Suppressor macrophage treated with lipopolysaccharide for 4 hours (primary cell): ENCODE measurements at places on chromosomes 3 and 15.
A peak's percentile ranks its signal among the peaks of the same experiment; 100 is the strongest.

- DNase-seq = no peak
These were observed 35.5 kb downstream of the UBE2E2 start for GRCh38 chr3:23238578-23238977.

DNA sequence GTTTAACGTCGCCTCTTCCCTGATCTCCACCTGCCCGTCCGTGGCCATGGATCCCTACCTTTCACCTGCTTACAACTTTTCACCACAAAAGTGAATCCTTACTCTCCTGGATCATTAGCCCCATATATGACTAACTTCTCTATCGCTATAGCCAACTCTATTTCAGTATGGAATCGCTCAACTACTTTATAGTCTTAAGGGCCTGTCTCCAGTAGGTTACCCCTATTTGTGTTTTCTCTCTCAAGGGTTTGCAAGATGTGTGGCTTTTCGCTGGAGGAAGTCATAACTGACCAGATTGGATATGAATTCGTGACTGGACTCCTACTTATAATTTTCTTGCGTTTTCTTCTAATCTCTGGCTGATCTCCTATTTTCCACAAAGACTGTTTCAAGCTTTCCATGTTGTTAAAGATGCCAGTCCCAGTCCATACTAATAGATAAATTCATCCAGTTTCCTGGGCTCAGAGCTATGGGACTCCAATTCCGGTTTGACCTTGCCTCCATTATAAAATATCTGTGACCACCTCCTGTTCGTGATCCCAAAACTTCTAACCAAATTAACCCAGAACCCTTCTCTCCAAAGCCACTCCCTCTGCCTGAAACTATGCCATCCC lies 1.3 kb upstream of the STAG1 start:
- DNase-seq = peak; percentile 12

DNA sequence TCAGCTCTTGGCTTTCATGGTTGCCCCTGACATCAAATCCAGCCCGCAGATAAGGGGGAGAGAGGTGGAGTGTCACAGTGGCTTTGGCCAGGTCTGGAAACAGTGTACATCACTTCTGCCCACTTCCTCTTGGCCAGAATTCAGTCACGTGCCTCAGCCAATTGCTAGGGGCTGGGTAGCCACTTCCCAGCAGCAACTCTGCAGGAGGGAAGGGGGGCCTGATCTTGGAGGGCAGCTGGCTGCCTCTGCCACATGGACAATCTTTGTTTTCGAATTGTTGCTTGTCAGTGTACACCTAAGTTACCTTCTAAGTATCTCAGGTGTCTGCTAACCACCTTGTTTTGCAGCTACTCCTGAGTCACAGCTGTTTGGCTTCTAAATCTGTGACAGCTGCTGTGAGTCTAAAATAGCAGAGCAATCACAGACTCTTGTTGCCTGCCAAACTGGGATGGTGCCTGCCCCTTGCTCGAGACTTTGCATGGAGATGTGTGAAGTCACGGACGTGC lies 41.0 kb upstream of the LIMD1 start:
- peak; percentile 56 for DNase-seq

DNA sequence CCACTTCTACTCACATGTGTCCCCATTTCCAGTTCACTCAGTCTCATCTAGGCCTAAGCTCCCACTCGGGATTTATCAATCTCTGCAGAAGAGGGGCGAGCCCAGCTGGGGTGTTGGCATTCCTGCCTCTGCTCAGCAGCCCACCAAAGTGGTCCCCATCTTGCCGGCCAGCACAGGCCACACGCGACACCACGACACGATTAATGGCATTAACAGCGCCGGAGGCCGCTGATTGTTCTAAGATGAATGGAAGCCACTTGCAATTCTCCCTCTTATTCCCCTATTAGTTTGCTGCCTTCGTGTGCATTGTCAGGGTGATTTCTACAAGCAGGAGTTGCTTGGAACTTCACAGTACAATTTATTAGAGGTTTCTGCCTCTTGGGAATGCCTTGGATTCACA lies 477.3 kb downstream of the SHQ1 start:
- no peak for DNase-seq

DNA sequence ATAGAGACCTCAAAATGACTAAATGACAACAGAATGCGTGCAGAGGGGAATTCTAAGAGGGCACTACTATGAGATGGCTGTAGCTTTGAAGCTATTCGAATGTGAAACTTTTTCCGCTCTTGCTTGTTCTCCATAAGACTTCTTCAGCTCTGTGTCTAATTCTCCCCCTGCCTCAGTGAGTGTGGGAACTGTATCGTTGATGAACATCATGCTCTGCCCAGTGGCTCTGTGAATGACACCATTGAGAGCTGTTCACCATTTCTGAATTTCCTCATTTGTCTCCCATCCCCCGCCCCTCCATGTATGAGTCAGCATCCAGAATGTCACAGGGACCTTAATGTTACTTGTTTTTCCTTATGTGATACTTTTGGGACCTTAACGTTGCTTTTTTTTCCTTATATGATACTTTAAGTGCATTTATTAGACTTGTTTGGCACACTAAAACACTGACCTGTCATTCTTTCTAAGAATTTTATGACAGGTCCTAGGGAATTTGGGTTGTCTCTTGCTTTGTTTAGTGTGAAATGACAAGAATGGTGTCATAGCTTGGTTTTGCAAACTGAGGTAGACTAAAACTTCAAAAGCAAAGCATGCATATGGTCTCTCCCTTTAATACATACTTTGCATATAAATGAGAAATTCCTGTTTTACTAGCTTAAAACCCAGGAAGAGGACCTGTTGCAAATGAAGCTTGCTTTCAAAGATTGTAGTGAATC lies 99.6 kb downstream of the FNDC3B start:
- DNase-seq = peak; percentile 94

GRCh38 chr3:160124224-160124623 lies 101.0 kb upstream of the C3orf80 start:
- no peak for DNase-seq

GRCh38 chr3:13023971-13024764 lies 49.1 kb downstream of the IQSEC1 start:
- no peak for DNase-seq

DNA sequence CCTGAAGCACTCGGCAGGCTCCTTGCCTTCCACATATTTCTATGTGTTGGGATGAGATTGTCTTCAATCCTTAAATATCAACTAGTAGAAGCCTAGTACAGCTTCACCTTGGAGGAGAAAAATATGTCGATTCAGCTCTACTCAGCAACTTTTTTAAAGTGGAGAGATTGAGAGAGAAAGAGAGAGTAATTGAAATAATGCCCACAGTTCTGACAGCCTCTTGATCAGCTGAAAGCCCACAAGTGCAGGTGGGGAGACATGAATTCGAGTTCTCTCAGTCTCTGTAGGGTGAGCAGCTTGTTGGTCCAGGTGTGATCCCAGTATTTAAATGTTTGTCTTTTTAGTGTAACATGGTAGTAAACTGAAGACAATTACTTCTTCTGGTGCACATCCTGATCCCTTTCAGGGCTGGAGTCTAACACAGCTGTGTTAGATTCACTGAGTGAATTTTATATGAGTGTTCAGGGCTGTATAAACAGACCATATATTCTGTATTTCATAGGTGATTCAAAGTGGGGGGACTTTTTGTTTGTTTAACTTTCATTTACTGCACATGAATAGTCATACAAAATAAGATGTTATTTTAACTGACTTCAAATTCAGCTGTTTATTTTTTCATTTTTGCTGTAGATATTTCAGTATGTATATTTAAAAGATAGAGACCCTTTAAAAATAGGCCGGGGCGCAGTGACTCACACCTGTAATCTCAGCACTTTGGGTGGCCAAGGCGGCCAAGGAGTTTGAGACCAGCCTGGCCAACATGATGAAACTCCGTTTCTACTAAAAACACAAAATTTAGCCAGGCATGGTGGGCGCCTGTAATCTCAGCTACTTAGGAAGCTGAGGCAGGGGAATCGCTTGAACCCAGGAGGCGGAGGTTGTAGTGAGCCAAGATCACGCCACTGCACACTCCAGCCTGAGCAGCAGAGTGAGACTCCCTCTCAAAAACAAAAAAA lies 64.0 kb downstream of the ST6GAL1 start:
- no peak for DNase-seq

- peak; percentile 32 for DNase-seq
These were observed 667.6 kb downstream of the NAALADL2 start for GRCh38 chr3:175526609-175527280.

DNA sequence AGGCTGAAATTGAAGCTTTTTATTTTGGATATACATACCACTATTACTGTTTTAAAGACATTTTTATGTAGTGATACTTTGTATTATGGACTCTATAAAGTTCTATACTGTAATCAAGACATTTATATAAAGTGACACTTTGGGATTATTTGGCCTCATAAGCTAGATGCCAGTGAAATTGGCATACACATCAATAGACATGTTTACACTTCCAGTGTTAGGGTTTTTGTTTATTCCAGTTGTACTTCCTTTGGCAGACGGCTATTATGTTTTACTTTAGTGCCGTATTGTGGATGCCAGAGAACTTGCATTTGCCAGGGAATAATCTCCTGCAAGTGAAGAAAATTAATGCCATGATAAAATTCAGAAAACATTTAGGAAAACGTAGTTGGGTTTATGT lies 6.0 kb downstream of the LXN start:
- DNase-seq = no peak

DNA sequence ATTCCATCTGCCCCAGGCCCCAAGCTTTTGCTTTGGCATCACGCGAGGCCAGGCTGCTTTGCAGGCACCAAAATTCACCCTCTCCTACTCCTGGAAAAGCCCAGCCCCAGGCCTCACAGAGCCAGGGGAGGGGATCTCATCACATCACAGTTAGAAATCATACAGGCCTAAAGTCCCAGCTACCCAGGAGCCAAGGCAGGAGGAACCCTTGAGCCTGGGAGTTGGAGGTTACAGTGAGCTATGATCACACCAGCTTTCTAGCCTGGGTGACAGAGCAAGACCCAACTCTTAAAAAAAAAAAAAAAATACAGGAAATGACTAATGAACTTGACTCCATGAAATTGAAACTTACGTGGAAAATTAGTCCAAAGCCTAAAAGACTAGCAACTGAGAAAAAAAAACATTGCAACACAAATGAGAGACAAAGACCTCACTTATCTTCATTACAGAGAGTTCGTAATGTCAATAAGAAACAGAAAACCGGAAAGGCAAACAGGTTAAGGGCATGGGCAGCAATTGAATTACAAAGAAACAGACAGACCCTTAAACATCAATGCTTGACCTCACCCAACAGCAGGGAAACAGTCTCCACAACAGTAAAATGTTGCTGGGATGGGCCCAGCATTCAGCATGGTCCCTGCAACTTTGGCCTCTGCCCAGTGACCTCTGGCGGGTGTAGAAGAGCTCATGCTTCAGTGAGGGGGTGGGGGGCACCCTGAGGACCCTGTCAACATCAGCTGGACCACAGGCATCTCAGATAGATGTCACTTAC lies 151.5 kb downstream of the LRRK1 start:
- DNase-seq = peak; percentile 80

GRCh38 chr3:131962982-131963381 lies 71.8 kb downstream of the CPNE4 start:
- DNase-seq = no peak

- peak; percentile 96 for DNase-seq
These were observed 36.7 kb upstream of the ZBTB38 start for GRCh38 chr3:141331377-141332318.

DNA sequence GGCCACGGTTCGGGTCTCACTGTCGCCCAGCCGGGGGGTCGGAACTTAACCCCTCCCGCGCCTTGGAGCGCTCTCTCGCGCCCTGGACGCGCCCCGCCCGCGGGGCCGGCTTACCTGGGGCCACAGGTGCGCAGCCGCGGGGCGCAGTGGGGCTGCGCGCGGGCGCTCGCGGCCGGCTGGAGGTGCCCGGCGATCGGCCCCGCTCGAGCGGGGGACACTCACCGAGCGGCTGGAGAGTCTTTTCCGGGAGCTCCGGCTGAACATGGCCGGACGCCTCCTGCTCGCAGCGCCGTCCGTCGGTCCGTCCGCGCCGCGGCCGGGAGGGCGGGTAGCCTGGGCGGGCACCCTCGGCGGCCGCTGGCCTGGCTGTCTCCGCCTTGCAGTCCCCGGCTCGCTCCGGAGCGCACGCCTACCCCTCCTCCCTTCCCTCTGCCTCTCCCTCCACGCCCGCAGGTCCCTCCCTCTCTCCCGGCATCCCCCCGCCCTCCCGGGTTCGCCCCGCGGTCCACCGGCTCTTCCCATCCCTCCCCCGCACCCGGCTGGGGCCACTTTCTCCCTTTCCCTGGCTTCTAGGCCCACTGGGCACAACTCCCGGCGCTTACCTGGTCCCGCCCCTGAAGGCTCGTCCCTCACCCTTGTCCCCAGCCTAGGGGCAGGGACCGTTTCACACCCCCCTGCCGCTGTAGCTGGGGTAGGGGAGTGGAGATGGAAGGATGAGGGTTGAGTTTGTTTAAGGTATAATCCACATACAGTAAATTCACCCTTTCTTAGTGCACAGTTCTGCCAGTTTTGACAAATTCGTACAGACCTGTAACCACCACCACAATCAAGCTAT lies 220.1 kb upstream of the PRICKLE2 start:
- DNase-seq = no peak

DNA sequence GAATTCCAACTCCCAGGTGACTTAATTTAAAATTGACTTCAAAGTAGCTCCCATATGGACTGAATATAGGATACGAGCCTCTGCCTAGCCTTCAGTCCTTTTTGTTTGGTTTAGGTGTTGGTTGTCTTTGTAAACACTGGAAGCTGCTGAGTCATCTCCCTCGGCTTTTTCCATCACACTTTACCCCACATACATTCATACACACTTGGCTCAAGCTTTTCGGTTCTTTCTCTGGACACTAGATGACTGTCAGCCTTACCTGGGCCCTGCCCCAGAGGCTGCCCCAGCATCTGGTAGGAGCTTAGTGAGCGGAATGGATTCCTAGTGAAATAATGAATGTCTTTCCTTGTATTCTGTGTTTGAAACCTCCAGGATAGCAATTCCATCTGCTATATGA lies 201.5 kb upstream of the IL12A start:
- DNase-seq = no peak

DNA sequence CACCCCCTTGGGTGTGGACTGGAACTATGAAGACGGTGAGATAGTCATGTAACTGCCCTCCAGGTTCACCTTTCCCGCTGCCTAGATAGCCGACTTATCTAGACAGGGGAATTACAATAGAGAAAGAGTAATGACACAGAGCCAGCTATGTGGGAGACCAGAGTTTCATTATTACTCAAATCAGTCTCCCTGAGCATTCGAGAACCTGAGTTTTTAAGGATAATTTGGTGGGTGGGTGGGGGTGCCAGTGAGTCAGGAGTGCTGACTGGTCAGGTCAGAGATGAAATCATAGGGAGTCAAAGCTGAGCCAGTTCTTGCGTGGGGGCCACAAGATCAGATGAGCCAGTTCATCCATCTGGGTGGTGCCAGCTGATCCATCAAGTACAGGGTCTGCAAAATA lies 19.7 kb upstream of the DNAJC19 start:
- no peak for DNase-seq

- no peak for DNase-seq
These were observed 102.2 kb downstream of the DAPK2 start for GRCh38 chr15:63943829-63944680.

DNA sequence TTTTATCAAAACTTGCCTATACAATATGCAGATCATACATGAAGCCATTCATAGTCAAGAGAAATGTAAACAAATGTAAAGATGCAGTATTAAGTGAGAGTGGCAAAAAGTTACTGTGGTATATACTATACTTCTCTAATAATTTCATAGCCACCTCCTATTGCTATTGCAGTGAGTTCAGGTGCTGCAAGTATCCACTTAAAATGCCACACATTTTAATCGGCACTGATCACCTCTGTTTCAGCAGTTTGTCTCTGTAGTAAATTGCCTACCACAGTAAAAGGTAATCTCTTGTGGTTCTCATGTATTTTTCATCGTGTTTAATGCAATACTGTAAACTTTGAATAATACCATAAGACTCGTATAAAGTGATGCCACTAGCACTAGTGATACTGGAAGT lies 20.4 kb upstream of the FAH start:
- no peak for DNase-seq

GRCh38 chr3:36893137-36893557 lies 51.7 kb downstream of the TRANK1 start:
- DNase-seq = peak; percentile 86
